Neural progenitor cell (in vitro differentiated cells): ENCODE measurements at places on chromosomes 7 and 10. TPM values are rescaled to one million over a fixed set of nuclear protein-coding genes. Genes with fewer than 3 reads are reported as not detected.

DNA sequence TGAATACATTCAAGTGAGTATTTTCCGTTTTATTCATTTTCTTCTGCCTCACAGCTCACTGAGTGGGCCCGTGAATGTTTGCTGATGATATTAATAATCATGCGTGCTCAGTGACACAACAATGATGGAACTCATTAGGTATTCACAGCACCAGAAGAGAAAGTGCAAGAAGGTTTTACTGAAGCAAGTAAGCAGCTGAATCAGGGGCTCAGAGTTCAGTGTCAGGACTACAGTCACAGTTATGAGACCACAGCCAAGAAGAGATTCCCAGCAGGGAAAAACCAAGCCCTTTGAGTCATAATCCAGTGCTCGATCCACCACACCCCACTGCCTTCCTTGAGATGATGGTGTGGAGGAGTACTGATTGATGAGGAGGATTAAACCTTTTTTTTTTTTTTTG is 247.4 kb downstream of the KIAA1217 start:
- no peak for DNase-seq

GRCh38 chr7:53504914-53505313 is 469.5 kb downstream of the POM121L12 start:
- DNase-seq, result no peak

GRCh38 chr7:129652914-129653313 is 41.4 kb downstream of the NRF1 start:
- DNase-seq, result no peak

DNA sequence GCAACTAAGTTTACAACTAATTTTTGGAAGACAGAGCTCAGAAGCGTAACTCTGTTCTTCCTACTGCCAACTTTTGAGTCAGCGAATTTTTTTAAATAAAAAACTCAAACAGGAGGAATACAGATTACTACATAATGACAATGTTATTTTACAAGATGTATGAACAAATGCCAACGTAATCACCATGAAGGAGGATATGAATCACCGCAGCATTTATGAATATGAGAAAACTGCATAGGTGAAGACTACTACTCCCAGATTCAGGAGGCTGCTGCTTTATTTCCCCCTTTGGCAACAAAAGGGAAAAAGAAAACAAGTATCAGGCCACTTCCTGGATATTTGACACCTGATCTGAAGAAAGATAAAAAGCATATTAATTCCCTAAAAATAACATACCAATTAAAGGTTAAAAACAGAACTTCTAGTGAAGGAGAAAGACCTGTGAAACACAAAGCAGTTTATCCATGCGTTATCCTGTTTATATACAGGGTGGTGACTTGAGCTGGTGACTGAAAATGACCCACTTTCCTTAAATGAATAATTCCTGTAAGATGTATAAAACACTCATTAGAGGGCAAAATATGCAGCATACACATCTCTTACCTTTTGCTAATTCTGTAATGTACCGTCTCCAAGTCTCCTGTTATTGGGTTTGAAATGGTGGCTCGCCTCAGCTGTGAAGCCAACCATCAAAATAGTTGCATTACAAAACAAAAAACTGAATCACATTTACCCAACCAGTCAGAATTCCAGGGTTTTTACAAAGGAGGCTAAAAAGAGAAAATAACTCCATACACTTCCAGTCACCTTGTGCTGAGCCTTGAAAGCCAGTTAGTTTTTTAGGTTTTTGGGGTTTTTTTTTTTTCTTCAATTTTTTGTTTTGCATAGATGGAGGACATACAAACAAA is 52.0 kb downstream of the P4HA1 start:
- DNase-seq, result no peak

DNA sequence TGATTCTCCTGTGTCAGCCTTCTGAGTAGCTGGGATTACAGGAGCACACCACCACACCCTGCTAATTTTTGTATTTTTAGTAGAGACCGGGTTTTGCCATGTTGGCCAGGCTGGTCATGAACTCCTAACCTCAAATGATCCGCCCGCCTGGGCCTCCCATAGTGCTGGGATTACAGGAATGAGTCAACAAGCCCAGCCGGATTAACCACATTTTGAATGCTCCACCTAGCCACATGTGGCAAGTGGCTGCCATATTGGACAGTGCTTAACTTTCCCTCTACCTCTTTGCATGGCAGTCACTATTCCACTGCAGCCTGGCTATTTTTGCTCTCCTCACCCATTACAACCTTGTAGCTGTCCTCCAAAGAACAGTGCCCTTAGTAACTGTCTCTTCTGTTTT is 160.1 kb downstream of the GATA3 start:
- no peak for DNase-seq

DNA sequence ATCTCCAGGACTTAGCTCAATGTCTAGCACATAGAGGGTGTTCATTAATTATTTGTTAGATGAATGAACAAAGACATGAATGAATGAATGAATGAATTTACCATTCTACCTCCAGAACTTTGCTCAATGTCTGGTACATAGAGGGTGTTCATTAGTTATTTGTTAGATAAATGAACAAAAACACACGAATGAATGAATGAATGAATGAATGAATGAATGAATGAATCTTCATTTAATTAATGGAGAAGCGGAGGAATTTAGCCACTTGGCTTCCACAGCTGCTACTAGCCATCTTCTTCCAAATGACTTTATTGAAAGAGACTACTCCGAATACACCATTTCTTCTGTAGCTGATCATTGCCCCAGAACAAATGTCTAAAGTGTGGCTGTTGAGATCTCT is 368.9 kb downstream of the FRMD4A start:
- DNase-seq, result no peak

Gene SMO
- 46.0 and 114 TPM in 2 replicates for total RNA-seq

Gene ASZ1
- total RNA-seq, result not detected in 2 replicates

Gene SH3PXD2A
- 2.3 and 4.7 TPM in 2 replicates for total RNA-seq
